ENCODE measurements at places on chromosomes 4 and X.

DNA sequence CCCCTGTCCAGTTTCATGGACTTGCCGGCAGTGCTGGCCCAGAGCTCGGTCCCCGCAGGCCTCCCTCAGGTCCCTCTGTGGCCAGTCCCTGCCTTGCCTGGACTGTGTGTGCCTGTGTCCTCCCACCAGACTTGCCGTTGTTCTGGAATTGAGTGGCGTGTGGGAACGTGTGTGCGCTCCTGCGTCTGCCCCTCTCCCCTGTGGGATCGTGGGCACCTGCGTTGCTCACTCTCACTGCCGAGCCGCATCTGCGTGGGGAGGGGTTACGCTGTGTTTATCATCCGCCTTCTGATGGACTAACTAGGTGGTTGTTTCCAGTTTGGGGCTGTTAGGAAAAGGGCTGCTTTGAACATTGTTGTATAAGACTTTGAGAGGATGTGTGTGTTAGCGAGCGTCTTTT, 21.2 kb downstream of the PCGF3 start:
- DNase-seq, result no peak

DNA sequence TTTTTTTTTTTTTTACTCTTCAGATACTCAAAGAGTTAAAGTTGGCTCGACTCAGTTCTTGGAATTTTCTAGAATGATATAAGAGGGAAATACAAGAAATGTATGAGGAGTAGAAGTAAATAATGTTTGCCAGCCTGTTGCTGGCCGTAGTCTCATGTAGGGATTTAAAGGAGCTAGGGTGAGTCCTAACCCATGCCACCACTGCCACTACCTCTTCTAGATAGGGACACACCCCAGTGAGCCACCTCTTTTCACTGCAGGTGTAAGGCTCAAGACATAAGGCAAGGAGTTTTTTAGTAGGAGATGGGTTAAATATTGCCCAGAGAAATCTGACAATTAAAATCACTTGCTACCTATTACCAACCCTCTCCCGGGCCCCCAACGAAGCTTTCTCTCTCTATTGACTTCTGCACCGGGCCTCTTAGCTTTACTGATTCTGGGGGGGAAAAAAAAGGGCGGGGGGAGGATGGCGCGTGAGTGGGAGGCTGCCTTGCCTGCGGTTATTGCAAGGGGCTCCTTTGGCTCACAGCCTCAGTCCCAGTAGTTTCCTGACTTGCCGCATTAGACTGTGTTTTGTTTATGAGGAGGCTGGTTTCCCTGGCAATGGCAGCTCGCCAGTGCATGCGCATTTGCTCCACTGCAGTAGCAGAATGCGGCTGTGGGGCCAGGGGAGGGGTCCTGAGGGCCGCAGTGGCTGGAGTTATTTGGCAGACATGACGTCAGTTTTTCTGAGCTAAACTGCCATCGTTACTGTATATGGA, 3.0 kb downstream of the LINC00632 start:
- peak; percentile 46 for DNase-seq

DNA sequence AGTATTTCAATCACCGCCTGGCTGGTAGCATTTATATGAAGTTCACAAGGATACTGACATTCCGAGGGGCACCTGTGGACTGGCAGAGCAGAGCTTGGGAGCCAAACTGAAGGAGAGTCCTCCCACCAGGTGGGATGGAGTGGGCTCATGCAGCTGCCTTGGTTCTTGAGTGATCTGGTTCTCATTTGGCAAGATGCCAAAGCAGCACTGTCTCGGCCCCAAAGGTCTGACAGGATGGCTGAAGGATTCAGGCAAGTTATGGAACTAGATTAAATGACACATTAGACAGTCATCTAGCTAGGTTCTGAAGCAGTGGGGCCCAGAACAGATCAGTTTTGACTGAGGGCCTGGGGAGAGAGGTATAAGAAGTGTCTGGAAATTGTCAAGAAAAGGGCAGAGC, 3.2 kb downstream of the FGF16 start:
- no peak for DNase-seq

DNA sequence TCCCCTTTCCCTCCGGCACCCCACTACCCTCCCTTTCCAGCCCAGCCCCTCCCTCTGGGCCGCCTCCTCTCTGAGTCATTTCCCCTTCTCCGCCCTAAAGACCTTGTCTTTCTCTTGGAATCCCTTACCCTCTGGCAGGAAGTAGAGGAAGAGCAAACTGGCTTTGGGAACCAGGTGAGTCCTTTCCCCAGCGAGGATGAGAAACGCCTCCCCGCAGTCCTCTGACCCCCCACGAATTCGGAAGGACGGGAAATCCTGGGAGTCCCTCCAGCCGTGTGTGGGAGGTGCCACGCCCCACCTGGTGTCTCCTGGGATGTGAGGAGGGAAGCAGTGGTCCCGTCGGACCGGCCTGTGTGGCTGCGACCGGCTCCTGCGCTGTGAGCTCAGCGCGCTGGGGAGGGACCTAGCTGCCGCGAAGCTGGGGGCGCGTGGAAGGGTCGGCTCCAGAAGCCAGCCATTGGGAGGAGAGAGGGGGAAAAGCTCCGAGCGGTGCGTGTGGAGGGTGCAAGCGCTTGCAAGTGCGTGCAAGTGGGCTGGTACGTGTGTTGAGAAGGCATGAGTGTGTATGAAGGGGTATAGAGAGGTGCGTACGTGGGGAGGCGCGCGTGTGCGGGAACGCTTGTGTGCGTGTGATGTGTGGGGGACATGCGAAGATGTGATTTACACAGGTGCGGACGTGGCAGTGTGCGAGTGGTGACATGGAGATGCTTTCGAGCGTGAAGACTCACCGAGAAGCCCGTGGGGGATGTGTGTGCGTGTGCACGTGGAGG, 46.3 kb downstream of the TEX13B start:
- DNase-seq, result no peak

GRCh38 chr4:14835288-14835687, 167.0 kb upstream of the CPEB2 start:
- no peak for DNase-seq

GRCh38 chr4:41212616-41213203, 1.6 kb downstream of the APBB2 start:
- DNase-seq, result peak; percentile 31

- DNase-seq, result no peak
These were observed 79.1 kb upstream of the C1QTNF7 start for GRCh38 chr4:15348695-15349094.

GRCh38 chrX:15448010-15448639, 45.0 kb downstream of the PIR start:
- DNase-seq, result no peak

- DNase-seq, result no peak
These were observed 39.8 kb upstream of the TMEM131L start for GRCh38 chr4:153426207-153426885.

- DNase-seq, result no peak
These were observed 34.5 kb downstream of the TNIP2 start for GRCh38 chr4:2721586-2721985.

DNA sequence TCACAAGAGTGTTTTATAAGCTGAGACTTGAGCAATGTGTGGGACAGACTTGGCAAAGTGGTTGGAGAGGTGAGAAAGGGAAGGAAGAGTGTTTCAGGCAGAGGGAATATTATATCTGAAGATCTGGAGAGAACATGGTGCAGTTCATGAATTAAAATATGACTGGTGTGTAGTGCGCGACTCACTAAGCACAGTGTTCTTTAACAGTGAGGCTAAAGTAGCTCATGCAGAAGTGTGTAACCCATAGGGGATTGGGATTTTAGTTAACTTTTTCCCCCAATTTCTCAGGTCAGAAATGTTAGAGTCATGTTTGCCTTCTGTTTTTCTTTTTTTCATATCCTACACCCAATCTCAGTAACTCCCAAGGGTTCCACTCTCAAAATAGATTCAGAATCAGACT, 9.7 kb downstream of the MTHFD2L start:
- no peak for DNase-seq

- no peak for DNase-seq
These were observed 39.8 kb upstream of the MID1 start for GRCh38 chrX:10660171-10660570.

GRCh38 chr4:10579648-10580047, 104.9 kb downstream of the CLNK start:
- DNase-seq, result no peak

GRCh38 chrX:151754047-151754429, 19.5 kb downstream of the CNGA2 start:
- no peak for DNase-seq

DNA sequence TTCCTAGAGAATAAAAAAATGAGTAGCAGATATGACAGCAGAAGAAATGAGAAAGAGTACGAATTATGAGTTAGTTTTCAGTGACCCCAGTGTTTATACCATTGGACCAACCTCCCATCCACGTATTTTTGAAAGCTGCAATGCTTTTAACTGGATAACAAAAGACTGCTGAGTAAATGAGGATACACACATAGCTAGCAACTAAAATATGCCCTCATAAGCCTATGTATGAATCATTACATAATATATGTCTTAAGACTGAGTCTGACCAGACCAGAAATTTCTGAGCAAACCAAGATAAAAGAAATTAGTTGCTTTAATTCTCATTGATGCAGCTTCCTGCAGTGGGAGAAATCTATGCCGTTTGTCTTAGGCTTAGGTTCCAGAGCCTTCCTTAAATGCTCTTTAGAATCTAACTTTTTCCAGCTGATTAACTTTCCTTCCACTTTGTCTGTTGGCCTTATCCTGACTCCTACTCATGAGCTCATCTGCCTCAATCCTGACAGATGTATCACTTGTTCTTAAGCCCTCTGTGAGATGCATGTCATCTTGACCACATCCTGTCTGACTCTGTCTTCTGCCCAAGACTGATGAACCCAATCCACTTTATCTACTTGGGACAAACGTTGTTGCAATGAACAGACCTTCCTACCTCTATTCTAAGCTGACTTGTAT, 301.4 kb upstream of the AADAT start:
- no peak for DNase-seq

DNA sequence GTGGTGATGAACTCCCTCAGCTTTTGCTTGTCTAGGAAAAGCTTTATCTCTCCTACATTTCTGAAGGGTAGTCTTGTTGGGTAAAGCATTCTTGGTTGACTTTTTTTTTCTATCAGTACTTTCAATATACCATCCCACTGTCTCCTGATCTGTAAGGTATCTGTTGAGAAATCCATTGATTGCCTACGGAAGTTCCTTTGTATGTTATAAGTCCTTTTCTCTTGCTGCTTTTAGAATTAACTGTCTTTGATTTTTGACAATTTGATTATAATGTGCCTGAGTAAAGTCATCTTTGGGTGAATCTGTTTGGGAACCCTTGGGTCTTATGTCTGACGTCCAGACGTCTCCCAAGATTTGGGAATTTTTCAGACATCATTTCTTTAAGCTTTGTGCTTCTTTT, 30.8 kb downstream of the SCLT1 start:
- DNase-seq, result no peak

GRCh38 chr4:7663075-7663541, 228.4 kb upstream of the PSAPL1 start:
- no peak for DNase-seq

DNA sequence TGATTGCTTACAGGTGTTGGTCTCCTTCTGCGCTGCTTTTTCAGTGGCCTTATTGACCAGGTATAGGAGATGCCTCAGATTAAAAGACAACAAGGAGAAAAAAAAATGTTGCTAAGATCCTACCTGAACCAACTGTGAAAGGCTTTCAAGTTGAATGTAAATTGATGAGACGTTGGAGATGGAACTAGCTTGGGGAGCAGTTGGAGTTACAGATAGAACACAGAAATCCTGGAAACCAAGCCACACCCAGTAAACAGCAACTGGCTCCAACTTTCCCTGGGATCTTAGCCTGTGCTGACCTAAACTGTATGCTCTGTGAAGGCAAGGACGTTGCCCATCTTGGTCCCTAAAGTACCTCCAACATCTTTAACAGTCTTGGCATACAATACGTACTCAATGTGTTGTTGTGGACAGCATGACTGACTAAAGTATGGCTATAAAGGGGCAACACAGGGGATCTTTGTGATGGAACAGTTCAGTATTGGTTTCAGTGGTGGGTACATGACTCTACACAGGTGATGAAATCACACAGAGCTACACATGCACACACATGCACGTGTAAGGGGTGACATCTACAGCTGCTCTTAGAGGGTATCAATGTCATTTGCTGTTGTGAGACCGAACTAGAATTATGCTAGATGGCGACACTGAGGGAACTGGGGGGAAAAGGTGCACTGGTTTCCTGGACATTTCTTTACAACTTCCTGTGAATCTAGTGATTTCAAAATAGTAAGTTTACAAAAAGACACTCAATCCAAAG, 22.3 kb downstream of the GAB3 start:
- DNase-seq, result no peak

DNA sequence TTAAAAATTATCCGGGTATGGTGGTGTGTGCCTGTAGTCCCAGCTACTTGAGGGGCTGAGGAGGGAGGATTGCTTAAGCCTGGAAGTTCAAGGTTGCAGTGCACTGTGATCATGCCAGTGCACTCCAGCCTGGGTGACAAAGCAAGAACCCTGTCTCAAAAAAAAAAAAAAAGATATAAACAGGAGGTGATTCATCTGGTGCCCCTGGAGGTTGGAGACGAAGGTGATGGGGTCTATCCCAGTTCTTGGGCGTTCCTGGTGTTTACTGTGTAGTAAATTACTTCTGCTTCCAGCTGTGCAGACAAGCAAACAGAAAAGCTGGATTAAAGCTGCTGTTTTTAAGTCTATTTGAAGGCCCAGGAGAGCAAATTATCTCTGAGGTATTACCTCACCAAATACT, 19.9 kb downstream of the GPKOW start:
- no peak for DNase-seq

DNA sequence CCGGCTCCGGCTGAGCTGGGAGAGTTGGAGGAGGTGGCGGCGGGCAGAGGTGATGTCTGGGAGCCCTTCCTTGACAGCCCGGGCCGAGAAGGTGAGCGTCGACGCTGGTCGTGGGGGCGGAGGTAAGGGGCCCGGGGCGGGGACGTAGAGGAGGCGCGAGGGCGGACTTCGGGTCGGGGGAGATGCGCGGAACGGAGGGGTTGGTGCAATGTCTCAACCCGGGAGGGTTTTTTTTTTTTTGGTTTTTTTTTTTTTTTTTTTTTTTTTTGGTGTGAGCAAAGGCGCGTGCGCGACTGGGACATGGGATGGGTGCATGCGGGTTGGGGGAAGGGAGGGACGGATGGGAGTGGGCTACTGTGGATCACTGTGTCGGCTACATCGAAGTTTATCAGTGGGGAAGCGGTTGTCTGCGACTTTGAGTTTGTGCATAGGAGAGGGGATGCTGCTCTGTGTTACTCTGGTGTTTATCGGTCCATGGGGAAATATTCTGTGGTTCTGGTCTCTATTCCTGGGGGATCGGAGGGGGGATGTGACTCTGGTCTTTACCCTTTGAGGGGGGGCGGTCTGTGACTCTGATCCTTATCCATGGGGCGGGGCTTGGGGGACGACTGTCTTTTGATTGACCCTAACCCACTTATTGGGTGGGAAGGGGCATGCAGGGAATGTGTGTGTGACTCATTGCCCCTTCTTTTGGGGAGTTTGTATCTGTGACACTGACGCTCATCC, 537 bp downstream of the RBM10 start:
- no peak for DNase-seq

DNA sequence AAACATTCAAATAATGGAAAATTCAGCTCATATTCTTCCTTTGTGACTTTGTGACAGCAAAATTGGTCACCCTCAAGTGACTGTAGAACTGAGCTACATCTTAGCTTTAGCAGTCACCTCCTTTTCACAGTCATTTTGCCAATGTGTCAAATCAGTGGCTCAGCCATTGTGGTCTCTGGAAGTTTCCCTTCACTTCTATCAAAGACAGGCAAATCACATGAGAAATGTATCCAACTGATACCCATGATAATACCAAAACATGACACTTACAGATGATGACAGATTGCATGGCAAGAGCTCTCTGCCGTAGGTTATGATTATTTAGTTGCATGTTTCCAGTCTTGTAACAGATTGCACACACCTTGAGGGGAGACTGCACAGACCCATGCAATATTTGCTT, 549.8 kb upstream of the MAGEB2 start:
- no peak for DNase-seq

Data from heart left ventricle (tissue), 16 donors.